Body of pancreas (tissue), 4 donors: ENCODE measurements at places on chromosomes 4 and X.

DNA sequence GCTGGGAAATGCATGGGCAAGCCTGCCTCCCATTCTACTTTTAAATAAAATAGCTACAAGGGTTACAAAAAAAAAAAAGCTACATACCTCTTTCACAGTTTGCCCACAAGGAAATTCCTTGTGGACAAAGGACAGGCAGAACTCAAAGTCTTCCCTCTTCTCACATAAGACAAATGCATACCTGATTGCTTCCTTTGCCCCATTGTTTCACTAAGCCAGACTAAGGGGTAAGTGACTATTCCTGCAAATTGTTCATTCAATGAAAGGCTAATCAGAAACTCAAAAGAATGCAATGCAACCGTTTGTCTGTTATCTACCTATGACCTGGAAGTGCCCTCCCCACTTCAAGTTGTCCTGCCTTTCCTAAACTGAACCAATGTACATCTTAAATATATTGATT is 780.6 kb downstream of the FAM133A start:
- DNase-seq, result no peak

DNA sequence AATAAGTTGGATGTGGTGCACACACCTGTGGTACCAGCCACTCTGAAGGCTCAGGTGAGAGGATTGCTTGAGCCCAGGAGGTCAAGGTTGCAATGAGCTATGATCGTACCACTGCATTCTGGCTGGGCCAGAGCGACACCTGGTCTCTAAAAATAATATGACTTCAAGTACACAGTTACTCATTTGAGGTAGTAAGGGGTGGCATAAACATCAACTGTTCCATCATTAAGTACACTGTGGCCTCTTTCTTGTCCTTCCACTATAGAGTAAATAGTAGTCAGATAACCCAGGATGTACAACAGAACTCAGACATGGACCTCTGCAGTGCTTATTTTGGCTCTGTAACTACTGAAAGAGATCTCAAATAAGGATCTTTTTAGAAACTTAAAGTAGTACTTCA is 10.6 kb downstream of the FAM9B start:
- DNase-seq, result no peak

DNA sequence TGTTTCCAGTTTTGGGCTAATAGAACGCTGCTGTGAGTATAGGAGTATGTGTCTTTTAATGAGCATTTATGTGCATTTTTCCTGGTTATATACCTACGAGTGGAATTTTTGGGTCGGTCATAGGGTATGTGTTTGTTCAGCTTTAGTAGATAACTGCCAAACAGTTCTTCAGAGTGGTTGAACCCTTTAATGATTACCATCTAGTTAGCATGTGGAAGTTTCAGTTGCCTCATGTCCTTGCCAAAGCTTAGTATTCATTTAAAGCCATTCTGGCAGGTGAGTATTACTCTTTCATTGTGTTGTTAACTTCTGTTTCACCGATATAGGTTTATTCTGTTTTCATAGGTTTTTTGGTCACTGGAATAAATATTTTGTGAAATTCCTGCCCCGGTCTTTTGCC is 229.1 kb downstream of the ARHGAP10 start:
- DNase-seq, result no peak

DNA sequence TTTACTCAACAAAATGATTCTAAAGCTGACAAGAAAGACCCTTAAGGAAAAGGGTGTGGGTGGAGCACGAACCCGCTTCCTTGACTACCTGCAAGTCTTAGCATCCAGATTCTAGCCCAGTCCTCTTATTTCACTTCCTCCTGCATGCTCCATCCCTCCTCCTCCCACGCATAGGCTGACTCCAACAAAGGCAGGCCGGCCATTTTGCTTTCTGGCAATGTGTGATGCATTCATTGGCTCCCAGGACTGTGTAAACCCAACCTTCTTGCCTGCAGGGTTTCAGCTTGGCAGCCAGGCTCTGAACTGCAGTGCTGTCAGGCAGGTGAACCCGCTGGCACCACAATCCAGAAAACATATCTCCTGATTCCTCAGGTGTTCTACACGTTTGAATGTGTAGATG is 39.3 kb downstream of the RTL9 start:
- DNase-seq, result no peak

GRCh38 chr4:170307182-170307581 is 217.4 kb upstream of the AADAT start:
- no peak for DNase-seq

GRCh38 chr4:185232370-185232769 is 23.0 kb downstream of the SNX25 start:
- DNase-seq, result no peak

DNA sequence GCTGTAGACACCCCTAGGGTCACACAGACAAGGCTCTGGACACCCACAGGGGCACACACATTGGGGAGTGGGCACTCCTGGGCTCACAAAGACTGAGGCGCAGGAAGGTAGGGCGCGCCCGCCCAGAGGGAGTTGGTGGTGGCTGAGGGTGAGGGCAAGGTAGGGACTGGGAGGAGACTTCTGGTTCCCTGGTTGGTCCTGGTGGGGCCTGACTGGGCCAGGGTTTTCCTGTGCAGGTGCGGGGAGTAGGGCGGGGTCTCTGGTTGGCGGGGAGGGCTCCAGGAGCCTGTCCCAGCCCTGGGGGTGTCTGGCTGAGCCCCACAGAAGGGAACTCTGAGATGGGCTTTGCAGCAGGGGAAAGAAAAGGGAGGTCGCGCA is 6.7 kb upstream of the WAS start:
- no peak for DNase-seq

DNA sequence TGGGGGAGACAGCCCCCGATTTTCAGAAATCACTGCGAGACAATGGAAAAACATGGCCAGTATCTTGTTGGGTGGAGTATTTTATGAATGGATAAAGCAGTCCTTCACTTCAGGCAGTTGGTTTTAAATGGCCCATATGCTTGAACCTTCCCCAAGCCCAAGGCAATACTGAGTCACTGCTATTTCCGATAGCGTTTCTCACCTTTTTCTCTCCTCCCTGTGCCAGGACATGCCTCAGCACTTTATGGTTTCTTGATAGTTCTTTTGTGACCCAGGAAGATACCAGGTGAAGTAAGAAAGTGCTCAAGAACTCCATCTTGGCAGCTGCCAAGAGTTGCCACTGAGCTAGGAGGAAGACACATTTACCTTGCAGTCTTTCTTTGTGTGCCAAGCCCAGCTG is 26.8 kb upstream of the ESX1 start:
- DNase-seq, result no peak

GRCh38 chr4:7043284-7044136 is at the start of gene TADA2B:
Gene TADA2B, plus strand, starts transcription at chr4:7043372. Its CDS starts 208 bp downstream, at chr4:7043580.
- peak; percentile 65 for DNase-seq

DNA sequence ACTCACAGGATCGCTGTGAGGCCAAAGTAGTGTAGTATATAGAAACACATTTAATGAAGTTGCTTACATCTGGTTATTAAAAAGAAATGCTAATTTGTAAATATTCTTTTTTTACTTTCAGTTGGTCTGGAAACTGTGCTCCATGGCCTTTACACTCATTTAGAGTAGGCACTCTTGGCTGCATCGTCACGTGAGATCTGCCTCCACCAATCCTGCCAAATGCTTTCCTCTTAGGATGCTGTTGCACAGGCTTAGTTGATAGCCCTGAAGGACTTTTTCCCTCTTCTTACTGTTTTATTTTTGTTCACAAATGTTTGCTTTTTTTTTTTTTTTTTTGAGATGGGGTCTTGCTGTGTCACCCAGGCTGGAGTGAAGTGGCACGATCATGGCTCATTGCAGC is 6.3 kb downstream of the CPE start:
- no peak for DNase-seq

DNA sequence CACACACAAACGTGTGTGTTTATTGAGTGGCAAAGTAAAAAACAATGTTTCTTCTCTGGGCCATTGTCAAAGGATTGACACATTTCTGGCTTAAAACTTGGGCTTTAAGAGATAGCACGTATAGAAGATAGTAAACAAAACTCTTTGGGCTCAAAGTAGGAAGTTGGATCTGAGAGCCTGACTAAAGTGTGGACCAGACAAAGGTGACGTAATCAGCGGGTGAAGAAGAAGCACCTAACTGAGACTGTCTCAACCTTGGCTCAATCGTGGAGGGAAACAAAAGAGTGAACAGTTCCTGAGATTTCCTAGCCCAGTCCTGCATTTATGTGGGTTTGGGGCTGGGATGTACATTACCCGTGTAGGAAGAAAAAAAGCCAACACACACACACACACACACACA is 13.7 kb downstream of the PFKFB1 start:
- no peak for DNase-seq

- DNase-seq, result no peak
These were observed 177.9 kb downstream of the TSPAN5 start for GRCh38 chr4:98480535-98480934.

DNA sequence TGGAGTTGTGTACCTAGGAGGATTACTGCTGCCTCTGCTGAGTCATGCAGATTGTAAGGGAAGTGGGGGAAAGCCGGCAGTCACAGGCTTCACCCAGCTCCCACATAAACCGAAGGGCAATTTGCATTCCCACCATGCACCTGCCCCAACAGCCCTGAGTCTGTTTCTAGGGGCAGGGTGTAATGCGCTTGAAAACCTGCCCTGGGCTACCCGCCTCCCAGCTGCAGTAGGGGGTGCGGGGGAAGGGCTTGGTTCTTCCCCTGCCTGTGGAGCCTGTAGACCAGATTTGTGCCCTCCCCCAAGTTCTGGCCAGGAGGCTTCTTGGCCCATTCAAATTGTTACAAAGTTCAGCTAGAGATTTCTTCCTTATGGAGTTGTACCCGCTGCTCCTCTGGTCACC is 269.2 kb upstream of the DDX53 start:
- no peak for DNase-seq

DNA sequence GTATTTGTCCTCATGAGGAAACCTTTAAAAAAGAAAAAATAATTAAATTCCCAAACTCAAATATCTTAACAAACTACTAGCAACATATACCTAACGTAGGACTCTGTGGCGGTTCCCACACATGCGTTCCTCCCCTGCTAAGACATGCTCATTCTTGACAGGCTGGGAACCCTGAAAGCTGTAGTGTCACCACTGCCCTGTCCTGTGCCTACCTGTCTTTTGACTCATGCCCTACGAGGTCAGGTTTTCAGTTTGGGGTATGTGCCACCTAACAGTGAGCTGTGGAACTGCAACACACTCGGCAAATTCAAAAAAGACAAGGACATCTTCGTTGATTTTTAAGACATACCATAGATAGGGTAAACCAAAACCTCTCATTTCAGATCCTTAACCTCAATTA is 17.8 kb downstream of the IDS start:
- DNase-seq, result no peak

DNA sequence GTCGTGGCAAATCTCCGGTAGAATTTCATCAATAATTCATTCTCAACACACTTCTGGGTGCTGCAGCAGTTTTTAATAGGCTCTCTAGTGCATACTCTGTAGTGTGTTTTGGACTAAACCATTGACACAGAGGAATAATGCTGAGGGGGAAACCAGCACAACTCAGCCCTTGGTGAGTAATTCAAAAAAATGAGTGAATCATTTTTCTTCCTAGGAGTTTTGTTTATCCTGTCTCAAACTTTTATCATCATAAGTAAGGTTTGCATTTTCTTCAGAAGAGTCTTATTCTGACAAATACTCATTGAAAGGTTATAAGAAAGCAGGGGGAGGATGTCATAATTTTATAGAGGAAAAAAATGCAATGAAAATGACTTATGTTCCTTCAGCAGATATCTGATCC is 2542.7 kb downstream of the PCDH7 start:
- DNase-seq, result no peak
